Activated T-cell treated with anti-CD3 and anti-CD28 coated beads, Interleukin-2, amount 50 U/mL, for 72 hours (primary cell): ENCODE measurements at places on chromosomes 1 and 21. TPM values are rescaled to one million over a fixed set of nuclear protein-coding genes. Genes with fewer than 3 reads are reported as not detected.
A peak's percentile ranks its signal among the peaks of the same experiment; 100 is the strongest.

Gene KIAA0040
- total RNA-seq = 37.4 TPM

- DNase-seq = no peak
Observed at GRCh38 chr1:70738624-70739023, 309.0 kb downstream of the PTGER3 start.

Gene FYB2
- not detected for total RNA-seq

- DNase-seq = no peak
Observed at GRCh38 chr1:39787468-39787867, 1.2 kb downstream of the BMP8B start.

Gene GRIK1
- total RNA-seq = not detected

GRCh38 chr1:71054281-71054731 is 6.7 kb upstream of the PTGER3 start:
- DNase-seq = no peak

Gene CFHR1
- not detected for total RNA-seq

DNA sequence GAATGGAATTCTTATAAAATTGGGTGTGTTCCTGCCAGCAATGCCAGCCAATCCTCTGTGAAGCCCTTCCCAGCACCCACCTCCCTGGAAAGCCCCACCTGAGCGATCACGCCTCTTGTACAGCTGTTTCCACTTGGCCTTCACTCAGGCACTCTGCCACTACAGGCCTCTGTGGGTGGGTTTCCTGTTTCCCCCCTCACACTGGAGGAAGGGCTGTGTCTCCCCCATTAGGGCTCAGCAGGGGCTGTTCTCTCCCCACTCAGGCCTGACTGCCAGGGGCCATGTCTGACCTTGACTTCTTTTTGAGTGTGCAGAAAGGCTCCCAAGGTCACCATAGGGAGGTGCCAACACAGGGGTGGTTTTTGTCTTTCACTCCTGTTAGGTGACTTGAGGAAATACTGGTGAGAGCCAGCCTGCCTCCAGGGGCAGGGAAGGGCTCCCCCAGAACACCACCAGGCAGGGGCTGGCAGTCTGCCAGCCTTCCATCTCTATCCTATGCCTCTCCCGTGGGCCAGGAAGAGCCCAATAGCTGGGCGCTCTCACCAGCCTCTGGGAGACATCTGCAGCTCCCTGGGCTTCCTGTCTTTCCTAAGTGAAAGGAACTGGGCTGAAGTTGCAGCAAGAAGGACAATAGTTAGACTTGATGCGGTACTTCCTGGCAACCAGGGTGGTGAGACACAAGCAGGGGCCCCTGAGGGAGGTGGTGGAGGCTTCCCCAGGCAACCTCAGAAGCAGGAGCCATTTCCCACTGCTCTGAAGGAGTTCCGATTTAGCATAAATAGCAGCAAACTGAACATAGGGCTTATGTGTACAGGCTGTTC is 49.1 kb downstream of the ELK4 start:
- DNase-seq = no peak

DNA sequence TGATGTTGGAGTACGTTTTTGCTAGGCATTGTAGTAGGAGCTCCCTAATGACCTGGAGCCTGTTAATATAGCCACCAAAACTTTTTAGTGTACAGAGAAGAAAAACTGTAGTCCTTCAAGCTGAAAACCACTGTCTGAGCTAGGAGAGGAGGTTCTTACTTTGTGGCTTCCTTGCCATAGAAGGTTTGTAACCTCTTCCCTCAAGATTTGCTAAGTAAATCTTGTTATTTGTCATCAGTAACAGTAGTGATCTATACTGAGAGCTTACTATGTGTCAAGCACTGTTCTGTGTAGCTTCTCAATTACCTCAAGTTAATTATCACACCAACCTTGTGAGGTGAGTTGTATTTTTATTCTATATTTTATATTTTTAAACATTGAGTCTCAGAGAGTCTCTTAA is 21.2 kb upstream of the LRRC8C start:
- DNase-seq = no peak

Gene LRRC38
- not detected for total RNA-seq

- no peak for DNase-seq
Observed at GRCh38 chr1:183114441-183114840, 71.6 kb upstream of the LAMC2 start.

Gene RRP1B
- total RNA-seq = 62.0 TPM

Gene C1QTNF12
- total RNA-seq = 8.1 TPM

DNA sequence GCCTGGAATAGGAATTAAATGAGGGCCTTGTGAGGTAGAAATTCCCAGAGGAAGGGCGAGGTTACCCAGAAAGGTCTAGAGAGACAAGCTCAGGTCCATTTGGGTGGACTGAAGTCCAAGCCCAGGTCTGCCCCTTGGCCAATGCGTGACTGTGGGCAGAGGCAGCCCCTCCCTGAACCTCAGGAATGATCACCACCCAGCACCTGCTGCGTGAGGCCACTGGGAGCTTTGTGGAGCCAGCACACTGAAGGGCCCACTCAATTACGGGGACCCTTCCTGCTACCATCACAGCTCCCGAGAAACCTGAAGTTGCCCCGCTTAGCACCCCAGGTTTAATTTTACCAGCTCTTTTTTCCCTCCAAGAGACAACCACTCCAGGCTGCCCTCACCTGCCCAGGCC is 6.5 kb upstream of the MATN1 start:
- DNase-seq = no peak

- no peak for DNase-seq
Observed at GRCh38 chr1:43239484-43239883, 30.3 kb upstream of the TMEM125 start.

Gene ABCG1
- total RNA-seq = 53.1 TPM

DNA sequence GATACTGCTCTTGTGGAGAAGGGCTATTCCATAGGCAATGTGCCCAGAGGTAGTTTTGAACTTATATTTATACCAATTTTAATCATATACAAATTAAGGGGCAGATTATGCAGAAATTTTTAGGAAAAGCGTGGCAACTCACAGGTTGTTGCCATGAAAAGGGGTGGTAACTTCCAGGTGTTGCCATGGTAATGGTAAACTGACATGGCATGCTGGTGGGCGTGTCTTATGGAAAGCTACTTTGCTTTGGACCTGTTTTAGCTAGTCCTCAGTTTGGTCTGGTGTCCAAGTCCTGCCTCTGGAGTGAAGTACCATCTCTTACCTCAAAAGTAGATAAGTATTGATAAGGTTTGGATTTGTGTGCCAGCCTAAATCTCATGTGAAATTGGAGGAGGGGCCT is 7.9 kb upstream of the IL23R start:
- no peak for DNase-seq

Gene ADGRL4
- not detected for total RNA-seq

Gene CA6
- total RNA-seq = 1.6 TPM

Gene GPX7
- total RNA-seq = 27.6 TPM

GRCh38 chr21:44505673-44506278 is 34.2 kb downstream of the KRTAP10-1 start:
- DNase-seq = no peak

- DNase-seq = peak; percentile 25
Observed at GRCh38 chr1:247487057-247487456, 29.2 kb upstream of the OR2B11 start.

DNA sequence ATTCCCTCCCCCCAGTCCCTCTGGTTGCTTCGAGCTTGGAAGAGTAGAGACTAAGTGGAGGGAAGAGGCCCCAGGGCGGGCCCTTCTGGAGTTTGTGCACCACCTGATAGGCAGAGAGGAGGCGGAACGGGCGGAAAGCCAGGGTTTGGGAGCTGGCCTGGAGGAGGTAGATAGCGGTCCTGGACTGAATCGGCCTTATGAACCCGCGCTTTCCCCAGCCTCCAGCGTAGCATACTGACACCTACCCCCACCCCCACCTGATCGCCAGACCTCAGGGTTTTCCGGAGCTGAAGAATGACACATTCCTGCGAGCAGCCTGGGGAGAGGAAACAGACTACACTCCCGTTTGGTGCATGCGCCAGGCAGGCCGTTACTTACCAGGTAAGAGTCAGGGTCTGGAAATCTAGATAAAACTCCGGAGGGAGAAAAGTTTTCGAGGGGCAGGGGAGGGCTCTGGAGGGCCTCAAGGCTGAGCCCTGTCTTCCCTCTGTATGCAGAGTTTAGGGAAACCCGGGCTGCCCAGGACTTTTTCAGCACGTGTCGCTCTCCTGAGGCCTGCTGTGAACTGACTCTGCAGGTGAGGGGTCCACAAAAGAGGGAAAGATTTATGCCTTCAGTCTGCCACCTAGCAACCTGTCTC is 705 bp downstream of the UROD start:
- DNase-seq = peak; percentile 36

Gene DNAJC28
- total RNA-seq = 1.00 TPM

Gene PGLYRP3
- total RNA-seq = not detected

Gene KIF21B
- 101 TPM for total RNA-seq

Gene CELSR2
- 3.1 TPM for total RNA-seq

Gene NPPB
- total RNA-seq = not detected

GRCh38 chr1:1122078-1122811 is 6.4 kb upstream of the C1orf159 start:
- DNase-seq = peak; percentile 92

GRCh38 chr1:60874718-60875117 is 207.6 kb upstream of the NFIA start:
- no peak for DNase-seq

Gene GCSAML
- 0.16 TPM for total RNA-seq

DNA sequence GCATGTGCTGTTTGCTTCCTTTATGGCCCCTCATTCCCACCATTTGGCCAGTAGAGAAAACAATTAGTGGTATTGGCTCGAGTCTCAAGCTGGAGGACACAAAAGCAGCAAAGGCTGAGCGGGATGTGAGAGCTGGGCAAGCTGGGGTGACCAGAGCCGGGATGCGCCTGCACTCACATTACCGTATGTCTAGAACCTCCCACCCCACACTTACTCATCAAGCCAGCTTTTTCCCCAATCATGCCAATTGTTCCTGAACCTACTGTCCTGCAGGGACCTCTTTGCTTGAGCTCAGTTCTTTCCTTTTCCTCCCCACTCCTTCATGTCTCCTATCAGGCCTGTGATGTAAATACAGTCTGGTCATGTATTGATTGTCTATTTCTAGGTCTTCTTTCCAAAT is 45.9 kb downstream of the KIRREL1 start:
- DNase-seq = no peak

- DNase-seq = no peak
Observed at GRCh38 chr1:46603481-46603857, 599 bp downstream of the MKNK1 start.

Gene RORC
- total RNA-seq = 10.3 TPM

- DNase-seq = no peak
Observed at GRCh38 chr1:35947547-35947946, 16.6 kb downstream of the AGO3 start.

DNA sequence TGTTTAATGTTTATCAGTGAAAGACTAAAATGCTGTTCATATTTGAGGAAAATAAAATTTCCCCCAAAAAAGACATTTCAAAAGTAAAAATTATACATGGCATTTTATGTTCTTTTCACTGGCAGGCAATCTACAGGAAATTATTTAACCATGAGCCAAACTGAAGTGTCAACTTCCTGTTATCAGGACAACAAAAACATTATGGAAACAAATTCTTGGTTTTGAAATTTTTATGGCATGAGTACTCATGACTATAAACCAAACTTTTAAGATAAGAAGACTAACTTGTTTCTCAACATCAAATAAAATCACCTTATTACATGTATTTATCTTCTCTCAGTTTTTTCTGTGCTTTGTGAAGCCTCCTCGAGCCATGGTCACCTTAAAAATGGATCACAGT is 698.6 kb downstream of the LTN1 start:
- no peak for DNase-seq

GRCh38 chr1:94384485-94385265 is 33.5 kb upstream of the ABCD3 start:
- peak; percentile 44 for DNase-seq

DNA sequence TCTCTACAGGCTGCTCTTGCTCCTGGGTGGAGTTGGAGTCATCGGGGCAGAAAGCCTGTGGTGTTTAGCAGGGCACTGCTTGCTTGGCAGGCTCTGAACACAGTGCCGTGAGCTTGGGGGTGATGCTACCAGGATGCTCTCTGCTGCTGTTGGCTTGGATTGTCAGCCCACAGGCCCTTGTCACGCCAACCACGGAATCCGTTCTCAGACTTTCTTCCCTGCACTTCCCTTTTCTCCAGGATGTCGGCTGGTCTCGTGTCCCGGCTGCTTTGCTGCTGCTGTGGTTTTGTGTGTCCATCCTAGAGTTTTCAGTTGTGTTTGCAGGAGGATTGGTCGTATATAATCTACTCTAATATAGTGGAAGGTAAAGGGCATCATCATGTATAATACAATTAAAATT is 44.4 kb upstream of the TTC34 start:
- DNase-seq = no peak

- DNase-seq = no peak
Observed at GRCh38 chr1:46691997-46692790, 20.5 kb downstream of the TEX38 start.

Gene IGSF3
- total RNA-seq = 3.3 TPM

DNA sequence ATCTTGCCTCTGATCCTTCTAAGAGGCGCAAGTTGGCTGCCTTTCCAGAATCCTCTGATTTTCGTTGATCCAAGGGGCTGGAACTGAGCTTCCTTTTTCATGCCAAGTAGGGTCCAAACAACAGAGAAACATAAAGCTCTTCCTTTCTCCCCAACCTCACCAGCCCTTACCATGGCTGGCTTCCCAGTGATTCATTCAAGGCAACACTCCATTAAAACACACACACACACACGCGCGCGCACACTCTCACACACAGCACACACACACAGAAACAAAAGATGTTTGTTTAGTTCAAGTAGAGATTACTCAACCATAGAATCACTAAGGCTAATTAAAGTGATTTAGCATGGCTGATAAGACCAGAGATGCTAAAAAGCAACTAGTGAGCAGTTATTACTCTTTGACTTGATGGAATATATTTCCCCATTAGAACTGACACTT is 13.0 kb upstream of the GUCA2A start:
- DNase-seq = no peak
